ENCODE measurements at places on chromosomes 1 and 21.

DNA sequence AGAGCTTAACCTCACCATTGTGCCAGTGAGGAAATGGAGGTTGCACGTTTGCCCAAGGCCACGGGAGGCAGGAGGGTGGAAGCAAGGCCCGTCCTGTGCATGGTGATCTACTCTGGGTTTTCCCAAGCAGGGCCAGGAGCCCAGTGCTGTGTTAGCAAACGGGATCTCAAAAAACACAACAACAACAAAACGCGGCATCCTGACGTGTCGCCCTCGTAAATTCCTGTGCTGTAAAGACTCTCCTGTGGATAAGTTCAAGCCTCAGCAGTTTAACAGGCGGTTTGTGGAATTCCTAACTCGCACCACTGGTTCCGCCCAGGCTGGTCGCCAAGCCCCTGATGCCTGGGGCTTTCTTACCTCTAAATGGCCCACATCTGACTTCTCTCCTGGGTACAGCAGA, 39.1 kb downstream of the TFF3 start:
- no peak for DNase-seq

DNA sequence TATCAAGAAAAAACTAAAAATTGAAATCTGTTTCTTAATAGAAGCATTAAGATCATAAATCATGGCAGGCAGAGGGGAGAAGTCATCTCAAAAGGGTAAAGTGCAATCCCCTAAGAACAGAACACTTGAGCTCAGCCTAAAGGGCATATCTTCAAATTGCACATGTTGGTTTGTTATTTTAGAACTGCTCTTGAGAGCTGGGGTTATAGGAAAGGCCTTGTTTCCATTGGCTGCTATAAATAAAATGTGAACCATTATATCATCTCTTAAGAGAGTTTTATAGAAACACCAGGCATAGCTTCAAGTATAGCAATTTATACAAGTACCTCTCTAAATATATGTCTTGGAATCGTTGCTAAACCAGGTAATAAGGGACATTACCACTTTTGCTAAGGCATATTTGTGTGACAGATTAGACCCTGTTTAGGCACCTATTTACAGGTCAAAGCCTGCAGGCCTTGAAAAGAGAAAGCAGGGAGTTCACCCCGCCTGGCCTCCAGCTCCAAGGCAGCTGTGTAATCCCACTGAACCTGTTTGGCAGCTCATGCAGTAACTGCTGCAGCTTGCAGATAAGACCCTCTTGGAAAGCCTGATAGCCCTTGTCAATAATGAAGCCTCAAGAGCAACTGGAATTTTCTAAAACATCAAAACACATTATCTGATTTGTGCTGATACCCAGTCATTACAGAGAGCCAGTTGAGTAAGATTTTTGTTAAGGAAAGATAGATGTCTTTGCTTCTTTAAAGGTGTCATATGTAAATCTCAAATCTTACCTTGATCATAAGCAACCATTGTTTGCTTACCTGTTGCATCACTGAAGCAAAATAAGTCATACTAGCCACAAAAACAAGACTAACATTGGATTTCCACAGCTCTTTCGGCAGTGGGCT, 24.2 kb upstream of the SYDE2 start:
- no peak for DNase-seq

- DNase-seq = no peak
Observed at GRCh38 chr1:226588484-226588883, 39.9 kb downstream of the STUM start.

- DNase-seq = no peak
Observed at GRCh38 chr1:96837057-96837780, 115.6 kb downstream of the PTBP2 start.

- no peak for DNase-seq
Observed at GRCh38 chr1:92538048-92538412, 51.3 kb upstream of the GFI1 start.

DNA sequence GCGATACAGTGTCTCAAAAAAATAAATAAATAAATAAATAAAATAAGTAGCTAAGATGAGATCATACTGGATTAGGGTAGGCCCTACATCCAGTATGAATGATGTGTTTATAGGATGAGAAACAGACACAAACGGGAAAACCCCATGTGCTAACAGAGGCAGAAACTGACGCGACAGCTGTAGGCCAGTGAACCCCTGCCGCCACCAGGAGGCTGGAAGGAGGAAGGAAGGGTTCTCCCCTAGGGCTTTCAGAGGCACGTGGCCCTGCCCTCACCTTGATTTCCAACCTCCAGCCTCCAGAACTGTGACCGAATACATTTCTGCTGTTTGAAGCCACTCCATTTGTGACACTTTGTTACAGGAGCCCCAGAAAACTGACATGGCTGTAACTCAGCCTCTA, 38.5 kb downstream of the CHD5 start:
- DNase-seq = no peak

- DNase-seq = no peak
Observed at GRCh38 chr1:38614861-38615260, 244.7 kb downstream of the RRAGC start.

GRCh38 chr1:210626341-210626740, 297.6 kb downstream of the HHAT start:
- DNase-seq = no peak

GRCh38 chr1:9715536-9716226, 64.2 kb downstream of the PIK3CD start:
- DNase-seq = no peak

- DNase-seq = peak; percentile 40
Observed at GRCh38 chr1:245133995-245134715, 20.6 kb upstream of the KIF26B start.
